Kidney (tissue), 22 donors: ENCODE measurements at places on chromosomes 13 and 19.

- DNase-seq = no peak
Measured at GRCh38 chr19:47081095-47081494, 32.5 kb downstream of the ZC3H4 start.

GRCh38 chr19:44076325-44076724, 4.4 kb downstream of the ZNF284 start:
- no peak for DNase-seq

DNA sequence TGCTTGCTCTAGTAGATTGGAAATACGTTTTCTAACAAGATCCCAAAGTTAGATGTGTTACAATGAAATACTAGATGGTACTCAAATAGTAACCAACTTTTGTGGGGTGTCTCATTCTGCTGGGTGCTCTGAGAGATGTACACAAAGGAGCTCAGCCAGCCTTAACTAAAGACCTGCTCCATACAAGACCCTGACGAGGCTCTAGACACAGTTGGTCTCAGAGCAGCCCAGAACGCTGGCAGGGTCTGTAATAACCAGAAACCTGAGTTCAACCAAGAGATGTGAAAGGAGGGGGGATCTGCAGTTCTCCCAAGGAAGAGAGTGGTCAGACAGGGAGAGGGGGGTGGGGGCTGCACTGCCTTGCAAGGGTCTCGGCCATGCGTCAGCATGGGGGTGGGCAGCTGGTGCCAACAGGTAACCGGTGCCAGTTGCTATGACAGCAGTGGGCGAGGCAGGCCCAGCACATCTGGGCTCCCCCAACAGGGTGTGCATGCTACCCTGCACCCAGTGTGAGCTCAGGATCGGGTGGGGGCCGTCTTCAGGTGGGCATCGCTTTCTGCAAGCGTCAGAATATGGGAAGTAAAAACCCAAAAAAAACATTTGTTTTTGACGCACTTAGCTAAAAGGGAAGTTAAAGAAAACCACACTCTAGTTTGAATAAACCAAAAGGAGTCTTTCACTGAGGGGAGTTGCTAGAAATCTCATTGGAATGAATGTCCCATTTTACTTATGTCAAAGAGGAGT, 68.0 kb upstream of the GPR183 start:
- DNase-seq = no peak

DNA sequence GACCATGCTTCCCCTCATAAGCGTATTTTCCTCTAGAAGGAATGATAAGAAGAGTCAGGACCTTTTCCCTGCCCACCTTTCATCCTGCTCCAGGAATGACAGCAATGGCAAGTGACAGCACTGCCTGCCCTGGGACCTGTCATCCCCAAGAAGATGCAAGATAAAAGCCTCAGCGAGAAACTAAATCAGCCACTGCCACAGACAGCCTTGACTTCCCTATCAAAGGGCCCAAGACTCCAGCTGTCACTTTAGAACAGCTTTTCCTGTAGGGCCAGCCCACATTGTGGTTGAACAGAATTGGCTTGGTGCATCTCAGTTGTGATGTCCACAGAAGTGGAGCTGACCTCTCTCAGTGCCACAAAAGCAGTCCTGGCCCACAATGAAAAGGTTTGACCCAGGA, 1.1 kb downstream of the RAB8A start:
- DNase-seq = no peak

DNA sequence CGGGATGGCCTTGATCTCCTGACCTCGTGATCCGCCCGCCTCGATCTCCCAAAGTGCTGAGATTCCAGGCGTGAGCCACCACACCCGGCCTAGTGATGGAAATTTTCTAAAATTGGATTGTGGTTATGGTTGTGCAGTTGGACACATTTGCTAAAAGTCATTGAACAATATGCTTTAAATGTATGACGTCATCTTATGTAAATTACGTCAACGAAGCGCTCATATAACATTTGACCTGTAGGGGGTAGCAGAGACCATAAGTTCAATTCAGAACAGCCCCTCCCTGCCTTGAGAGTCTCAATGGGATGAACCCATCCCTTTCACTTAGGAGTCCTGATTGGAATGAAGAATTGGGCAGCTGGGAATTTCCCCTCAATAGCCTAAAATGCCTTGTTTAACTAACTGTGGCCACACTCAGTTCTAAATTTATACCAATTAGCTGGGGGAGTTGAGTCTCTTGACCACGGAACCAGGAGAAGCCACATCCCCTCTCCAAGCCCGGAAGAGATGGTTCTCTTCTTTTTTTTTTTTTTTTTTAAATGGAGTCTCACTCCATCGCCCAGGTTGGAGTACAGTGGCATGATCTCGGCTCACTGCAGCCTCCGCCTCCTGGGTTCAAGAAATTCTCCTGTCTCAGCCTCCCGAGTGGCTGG, 15.2 kb upstream of the TLE6 start:
- DNase-seq = peak; percentile 74

DNA sequence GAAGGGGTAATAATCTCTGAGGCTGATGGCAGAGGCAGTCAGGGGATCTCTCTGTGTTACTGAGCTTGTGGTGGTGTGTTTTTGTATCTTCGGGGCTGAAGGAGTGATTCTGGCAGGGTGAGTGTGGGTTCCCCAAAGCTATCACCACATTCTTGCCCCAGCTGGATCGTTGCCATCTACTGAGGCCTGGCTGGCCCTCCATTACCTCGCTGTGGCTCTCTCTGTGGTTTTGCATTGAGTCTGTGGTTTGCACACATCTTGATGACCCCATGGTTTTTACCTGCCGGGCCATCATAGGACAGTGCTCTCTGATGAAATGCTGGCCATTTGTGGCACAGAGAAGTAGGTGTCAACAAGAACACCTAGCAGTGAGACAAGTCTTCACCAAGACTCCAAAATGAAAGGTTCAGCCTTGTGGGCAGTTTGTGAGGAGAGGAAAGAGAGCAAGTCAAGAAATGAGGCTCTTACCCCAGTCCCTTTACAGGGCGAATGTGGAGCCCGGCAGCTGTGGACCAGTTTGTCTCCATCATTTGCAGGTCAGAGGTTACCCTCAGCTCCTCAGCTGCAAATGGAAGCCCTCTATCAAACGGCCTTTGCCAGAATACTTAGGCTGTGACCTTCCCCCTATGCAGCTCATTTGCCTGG, 69.0 kb upstream of the NPAS1 start:
- DNase-seq = no peak

DNA sequence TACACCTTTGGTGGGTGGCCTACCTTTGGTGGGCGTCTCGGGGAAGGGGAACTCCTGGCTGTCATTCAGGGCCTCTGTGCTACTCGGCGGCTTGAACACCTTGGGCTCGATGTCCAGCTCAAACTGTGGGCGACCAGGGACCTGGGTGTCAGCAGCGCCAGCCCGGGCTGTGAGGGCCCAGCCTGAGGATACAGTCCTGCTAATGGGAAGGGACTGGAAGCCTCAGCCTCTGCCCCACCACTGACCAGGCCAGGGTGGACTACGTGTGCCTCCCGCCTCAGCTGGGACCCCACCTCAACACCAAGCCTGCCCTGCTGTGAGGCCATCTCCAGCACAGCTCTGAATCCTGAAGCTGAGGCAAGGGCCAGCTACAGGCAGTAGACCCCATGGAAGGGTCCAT, 7.7 kb downstream of the TMEM259 start:
- DNase-seq = no peak

DNA sequence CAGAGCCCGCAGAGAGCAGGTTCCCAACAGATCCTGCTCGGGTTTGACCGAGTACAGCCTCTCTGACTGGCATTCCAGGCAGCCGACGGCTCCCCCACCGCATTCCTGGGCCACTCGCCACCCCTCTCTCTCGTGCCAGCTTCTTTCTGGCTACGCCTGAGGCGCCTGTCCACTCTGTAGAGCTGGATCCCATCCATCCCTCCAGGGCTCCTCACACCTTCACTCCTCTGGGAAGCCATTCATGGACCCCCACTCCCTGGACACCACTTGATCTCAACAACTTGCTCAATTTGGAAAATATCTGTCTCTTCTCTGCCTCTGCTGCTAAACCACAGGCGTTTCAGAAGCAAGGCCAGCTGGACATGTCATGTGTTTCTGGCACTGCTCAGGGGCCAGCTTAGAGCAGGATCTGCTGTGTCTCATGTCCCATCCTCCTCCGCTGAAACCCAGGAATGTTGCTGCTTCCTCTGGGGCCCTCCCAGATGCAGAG, 30.6 kb upstream of the ATP1A3 start:
- DNase-seq = no peak

GRCh38 chr13:26186995-26187394, 35.1 kb downstream of the RNF6 start:
- DNase-seq = peak; percentile 4

DNA sequence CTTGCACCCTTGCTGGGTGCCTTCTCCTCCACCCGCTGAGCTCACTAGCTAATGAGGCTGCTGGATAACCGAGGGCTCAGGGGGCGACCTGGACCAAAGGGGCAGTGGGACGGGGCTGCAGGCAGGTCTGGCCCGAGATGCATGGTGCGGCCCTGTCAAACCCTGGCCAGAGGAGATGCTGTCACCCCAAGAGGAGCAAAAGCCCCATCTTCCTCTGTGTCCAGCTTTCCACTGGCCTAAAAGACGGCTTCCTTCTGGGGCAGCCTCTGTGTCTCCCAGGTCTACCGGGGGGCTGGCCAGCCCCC, 261.8 kb downstream of the TBC1D4 start:
- no peak for DNase-seq

- no peak for DNase-seq
Measured at GRCh38 chr13:45954836-45955800, 97.4 kb downstream of the ZC3H13 start.

GRCh38 chr13:20988909-20989655, 72.3 kb downstream of the LATS2 start:
- peak; percentile 22 for DNase-seq

DNA sequence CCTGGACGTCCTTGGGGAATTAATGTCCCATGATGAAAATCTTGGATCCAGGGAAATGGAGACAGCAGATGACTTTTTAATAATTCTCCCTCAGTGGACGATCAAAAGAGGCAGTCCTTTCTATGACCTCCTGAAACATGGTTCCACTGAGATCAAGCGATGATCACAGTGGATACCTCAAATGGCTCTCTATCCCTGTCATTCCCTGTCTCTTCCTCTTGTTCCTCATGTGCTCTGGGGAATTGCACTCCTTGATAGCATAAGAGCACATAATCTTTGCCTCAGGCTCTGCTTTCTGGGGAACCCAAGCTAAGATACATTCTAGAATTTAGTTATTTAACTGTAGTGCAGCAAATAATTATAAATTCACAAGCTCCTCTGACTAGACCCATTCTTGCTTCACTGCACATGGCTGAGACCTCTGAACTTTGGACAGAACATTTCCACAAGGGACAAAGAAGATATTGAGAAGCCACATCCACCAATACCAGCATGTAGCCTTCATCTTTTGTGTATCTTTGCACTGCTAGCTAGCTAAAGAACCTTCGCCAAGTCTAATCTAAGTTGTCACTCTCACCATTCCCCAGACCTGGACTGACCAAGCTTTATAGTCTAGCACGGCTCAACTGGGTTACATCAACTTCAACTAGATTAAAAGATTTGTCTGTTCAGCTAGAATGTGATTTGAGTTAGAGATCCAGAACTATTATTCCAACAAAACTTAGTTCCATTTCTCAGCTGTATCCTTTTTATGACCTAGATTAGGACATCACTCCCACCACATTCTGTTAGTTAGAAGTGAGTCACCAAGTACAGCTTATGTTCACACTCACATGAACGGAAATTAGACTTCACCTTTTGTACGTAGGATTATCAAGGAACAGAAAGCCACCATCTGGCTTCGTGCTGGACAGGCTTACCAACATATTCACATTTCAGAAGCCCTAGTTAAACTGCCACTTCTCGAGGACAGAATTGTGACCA, 142.7 kb downstream of the SUCLA2 start:
- DNase-seq = no peak

DNA sequence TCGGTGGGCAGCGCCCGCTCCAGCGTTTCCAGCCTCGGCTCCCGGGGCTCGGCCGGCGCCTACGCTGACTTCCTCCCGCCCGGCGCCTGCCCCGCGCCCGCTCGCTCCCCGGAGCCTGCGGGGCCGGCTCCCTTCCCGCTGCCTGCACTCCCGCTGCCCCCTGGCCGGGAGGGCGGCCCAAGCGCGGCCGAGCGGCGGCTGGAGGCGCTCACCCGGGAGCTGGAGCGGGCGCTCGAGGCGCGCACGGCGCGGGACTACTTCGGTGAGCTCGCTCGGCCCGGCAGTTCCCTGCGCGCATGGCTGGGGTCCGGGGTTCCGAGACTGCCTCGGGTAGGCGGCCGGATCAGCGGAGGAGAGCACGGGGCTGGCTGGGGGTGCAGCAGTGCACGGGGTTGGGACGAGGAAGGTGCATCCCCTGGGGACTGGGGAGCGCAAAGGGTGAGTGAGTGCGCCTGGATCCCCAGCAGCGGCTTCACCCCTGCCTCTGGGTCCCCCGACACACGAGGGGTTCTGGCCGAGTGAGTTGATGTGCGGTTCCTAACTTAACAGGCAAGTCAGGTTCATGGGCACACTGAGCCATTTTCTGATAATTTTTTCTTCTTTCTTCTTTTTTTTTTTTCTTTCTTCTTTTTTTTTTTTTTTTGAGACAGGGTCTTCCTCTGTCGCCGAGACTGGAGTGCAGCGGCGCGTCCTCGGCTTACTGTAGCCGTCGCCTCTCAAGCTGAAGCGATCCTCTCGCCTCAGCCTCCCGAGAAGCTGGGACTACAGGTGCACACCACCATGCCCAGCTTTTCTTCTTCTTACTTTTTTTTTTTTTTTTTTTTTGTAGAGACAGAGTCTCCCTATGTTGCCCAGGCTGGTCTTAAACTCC, 1.1 kb downstream of the WTIP start:
- peak; percentile 51 for DNase-seq

- no peak for DNase-seq
Measured at GRCh38 chr13:91155512-91156114, 191.9 kb upstream of the MIR17HG start.

DNA sequence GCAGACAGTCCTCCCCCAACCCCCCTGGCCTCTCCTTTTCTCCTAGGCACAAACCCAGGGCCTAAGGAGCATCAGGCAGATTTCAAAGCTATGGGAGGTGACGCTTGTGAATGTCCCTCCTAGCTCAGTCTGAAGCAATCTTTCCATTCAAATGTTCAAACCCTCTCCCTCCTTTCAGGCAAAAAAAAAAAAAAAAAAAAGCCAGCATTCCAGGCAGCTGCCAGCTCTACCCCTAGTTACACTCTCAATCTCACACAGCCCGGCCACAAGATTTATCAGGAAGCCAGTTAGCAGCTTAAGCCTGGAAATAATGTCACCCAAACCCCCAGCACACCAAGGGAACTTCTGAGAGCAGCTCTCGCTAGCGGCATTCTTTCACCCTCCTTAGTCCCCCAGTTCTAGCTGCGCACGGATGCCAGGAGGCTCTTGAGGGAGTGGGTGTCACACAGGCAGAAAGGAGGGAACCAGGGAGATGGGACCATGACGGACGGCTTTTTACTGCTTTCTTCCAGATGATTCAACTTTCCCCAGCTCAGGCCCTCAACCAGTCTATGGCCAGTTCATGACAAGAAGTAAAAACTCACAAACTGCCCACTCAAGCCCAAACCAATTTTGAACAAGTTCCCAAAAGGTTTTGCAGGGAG, 6.3 kb downstream of the SH3GL1 start:
- no peak for DNase-seq

DNA sequence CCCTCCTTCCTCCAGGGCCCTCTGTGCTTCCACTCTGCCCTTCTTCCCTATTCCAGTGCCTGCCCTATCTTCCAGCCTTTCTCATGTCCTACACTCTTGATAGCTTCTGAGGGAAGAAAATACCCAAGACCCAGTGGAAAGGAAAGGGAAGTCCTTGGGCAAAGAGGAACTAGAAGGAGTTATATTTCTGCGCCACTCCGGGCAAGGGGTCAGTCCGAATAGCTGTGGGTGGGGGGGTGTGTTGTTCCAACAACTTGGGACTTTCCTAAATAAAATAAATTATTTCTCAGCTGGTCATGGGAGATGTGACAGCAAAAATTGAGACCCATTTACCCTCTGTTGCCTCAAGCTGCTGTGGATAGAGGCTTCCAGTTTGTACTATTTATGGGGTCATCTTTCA, 23.2 kb downstream of the CABP5 start:
- no peak for DNase-seq
